ENCODE measurements at places on chromosomes 7 and 10.

DNA sequence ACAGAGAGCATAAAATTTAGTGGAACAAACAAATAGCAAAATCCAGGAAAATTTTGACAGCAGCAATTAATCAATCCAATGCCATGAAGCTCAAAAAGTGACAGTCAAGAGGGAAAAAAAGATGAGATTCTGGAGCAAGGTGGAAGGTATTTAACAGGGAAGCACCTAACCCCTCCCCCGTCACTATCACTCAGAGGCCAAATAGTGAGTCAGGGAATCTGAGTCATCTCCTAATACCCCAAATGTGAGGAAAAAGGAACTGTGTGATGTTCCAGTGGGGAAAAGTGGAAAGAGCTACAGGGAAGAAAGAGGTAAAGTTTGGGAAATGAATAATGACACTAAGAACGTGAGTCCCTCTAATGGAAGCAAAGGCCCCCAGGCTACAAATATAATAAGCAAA, 113.2 kb upstream of the PHF14 start:
- no peak for DNase-seq

DNA sequence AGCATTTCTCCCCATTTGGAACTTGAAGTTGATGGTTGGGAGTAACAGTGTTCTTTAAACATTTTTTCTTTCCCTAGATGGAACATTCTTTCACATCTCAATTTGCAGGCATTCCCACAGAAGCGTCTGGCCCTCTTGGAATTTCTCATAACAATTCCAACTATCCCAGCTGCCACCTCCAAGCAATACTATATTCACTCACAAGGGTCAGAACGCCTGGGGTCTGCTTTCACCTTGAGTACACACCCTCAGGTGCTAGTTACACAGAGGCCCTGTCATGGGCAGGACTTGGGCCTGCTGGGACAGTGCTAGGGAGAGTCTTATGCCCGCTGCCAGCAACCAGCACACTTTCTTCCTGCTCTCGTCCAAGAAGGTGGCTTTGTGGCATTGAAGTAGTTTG, 136.5 kb downstream of the JCAD start:
- no peak for DNase-seq

- no peak for DNase-seq
These were observed 29.6 kb downstream of the CHAT start for GRCh38 chr10:49643241-49644034.

- no peak for DNase-seq
These were observed 315.0 kb downstream of the IPMK start for GRCh38 chr10:57952741-57953140.

DNA sequence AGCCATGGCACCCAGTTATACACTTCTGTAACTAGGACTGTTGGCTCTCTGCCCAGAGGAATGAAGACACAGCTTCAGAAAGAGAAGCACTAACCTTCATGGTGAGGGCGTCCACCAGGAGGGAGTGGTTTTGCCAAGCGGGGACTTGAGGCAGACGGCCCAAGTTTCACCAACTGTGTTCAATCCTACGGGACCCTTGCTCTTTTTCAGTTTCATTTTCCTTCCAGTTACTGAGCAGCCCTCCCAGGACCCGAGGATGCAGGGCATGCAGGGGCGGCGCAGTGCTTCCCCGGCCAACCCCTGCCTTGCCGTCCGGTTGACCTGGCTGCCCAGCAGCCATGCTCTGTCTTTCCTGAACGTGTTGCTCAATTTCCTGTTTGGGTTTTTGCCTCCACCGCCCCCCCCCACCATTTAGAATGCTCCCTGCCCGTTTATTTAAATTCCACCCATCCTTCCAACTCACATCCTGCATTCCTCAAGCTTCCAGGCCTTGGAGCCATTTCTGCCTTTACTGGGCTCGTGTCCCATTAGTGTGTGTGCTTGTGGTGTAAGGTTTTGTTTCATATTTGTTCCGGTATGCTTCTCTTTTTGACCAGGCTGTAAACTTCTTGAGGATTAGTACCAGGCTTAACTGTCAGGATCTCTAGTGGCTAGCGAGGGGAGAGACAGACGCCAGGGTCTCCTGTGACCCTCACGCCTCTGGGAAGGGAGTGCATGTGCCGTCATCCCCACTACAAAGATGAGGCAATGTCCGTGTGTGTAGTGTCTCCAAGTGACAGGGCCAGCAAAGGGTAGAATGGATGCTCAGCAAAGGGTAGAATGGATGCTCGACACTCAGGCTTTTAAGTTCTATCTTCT, 31.6 kb downstream of the IL15RA start:
- DNase-seq = no peak

GRCh38 chr7:84701524-84702306, 485.1 kb downstream of the SEMA3D start:
- DNase-seq = no peak

DNA sequence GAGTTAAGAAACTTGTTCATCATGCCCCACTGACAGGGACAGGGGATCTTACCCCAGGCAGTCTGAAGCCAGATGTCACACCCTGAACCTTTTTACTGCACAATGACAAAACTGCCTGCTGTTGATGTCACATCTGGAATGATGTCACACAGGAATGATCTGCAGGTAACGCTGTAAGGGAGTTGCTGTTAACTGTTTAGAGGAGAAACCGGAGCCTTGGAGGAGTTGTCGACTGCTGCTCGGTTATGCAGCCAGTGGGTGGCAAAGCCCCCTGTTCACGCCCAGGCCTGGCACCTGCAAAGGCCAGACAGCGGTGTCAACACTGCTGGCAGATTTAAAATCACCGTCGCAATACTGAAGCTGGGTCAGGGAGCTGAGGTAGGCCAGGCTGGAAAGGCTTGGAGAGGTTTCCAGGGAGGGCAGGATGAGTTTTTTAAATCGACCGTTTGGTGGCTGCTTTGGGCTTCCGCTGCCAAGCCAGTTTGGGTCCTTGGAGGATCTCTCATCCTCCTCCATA, 10.0 kb upstream of the SLIT1 start:
- no peak for DNase-seq

DNA sequence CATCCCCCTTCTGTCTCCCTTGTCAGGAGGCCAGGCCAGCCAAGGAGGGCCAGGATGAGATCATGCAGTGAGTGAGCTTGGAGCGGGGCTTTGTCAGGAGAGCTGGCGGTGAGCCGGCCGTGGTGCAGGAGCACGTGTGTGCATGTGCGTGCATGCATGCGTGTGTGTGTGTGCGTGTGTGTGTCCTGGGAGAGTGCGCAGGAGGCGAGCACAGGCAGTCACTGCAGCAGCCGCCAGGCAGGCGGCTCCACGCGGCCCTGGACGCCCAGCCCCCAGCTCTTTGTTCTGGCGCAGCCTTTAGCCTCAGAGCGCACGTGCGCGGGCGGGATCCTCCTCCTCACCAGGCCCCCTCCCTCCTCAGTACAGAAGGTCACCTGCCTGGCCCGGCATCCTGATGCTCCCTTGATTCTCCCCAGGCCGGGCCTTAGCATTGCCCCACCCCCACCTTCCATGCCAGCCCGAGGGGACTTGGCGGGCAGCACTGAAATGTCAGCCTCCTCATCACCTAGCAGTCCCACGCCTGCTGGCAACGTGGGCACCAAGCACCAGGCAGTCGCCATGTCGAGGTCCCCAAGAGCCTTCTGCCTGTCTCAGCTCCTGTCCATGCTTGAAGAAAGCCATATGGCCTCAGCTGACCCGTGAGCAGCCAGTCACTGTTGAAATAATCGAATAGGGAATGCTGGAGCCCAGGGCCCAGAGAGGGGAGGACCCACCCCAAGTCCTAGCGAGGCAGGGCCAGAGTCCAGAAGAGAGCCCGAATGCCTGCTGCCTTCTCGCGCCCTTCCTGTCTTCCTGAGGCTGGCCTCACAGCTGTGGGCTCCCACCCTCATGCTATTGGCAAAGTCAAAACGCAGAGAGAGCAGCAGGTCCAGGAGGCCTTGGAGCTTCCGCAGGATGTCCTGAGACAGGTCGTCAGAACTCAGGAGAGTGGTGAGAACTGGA, 125.9 kb upstream of the PPIF start:
- no peak for DNase-seq

Measured in HuH-7.5 (cell line).